ENCODE measurements at places on chromosomes 12 and 14.

DNA sequence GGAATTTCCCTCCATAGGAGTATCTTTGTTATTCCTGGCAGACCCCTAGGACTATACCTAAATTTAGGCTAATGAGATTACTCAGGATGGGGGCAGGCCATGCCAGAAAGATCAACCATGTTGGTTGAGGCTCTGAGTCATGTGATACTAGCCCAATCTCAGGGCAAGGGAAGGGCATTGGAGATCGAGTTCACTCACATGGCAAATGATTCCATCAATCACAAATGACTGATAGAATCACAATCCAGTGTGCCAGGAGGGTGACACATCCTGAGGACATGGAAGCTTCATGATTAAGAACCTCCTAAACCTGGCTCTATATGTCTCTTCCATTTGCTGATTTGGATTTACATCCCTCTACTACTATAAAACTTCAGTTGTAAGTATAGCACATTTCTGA is 182.3 kb downstream of the NTF3 start:
- no peak for DNase-seq

DNA sequence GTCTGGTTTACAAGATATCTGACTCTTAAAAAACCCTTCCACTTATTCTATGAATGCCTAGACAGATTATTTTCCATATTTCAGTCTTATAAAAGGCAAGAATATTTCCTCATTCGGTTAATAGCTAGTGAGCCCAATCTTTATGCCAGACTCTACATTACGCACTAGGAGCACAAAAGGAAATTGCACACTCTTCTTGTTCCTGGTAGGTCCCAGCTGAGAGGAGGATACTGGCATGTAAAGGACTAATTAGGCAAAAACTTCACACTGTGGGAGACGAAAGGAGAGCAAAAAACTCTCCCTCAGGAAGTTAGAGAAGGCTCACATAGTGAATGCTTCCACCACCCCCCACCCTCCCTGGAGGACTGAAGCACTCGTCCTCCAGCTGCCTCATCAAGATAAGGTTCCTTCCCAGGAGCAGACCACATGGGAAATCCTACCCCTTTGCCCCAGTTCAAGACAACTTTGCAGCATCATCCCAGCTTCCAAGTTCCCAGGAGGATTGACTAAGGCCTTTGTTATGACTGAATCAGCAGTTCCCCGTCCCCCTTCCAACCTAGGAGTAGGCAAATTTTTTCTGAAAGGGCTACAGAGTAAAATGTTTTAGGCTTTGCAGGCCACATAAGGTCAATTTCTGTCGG is 14.5 kb downstream of the CAPZA3 start:
- DNase-seq, result no peak

DNA sequence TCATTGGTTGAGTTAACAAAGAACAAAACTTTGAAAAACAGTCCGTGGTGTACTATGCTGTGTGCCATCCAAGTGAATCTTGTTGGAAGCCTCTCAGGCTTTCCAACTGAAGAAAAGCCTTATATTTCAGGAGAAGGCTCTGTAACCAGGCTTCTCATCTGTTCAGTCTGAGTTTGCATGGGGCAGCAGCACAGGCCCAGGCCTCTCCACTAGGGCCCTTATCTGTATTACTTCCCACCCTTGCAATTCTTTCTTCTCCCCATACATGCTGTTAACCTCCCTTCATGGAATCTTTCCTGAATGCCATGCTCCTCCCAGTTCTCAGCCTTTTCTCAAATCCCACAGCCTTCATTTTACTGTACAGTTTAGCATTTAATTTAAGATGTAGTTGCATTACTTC is 28.3 kb downstream of the FRMD6 start:
- DNase-seq, result no peak

DNA sequence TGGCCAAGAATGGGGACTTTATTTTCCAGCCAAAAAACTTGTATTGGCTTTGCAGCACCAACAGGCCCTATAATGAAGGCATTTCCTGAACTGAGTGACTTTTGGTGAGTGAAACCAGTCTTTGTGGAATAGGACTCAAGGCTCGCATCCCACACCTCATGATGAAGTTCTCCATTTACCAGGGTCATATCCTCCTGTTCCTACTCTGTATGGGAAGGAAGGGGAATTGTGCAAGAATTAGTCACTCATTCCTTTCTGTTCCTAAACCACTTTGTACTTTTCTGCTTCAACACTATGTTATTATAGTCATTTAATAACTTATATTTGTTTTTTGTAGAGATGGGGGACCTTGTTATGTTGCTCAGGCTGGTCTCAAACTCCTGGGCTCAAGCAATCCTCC is 2.3 kb upstream of the SPATS2 start:
- DNase-seq, result peak; percentile 83

- no peak for DNase-seq
Observed at GRCh38 chr14:37019488-37019887, 152.9 kb downstream of the SLC25A21 start.

- DNase-seq, result peak; percentile 50
Observed at GRCh38 chr14:22314183-22314820, 274.7 kb downstream of the DAD1 start.

DNA sequence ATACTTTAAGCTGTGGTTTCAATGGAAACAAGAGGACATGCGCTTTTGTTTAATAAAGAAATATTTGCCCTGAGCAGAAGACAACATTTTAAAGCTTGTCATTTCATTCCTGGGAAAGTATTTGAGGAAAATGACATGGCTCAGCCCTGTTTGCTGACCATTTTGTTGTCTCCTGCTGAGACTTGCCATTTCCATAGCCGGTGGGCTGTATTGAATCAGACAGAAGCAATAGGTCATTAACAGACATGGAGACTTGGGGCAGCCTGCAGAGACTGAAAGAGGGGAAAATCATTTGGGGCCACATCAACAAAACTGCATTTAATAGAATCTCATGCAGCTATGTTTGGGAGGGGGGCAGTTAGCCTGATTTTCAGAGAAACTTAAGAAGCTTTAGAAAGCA is 443.0 kb downstream of the NPAS3 start:
- no peak for DNase-seq

DNA sequence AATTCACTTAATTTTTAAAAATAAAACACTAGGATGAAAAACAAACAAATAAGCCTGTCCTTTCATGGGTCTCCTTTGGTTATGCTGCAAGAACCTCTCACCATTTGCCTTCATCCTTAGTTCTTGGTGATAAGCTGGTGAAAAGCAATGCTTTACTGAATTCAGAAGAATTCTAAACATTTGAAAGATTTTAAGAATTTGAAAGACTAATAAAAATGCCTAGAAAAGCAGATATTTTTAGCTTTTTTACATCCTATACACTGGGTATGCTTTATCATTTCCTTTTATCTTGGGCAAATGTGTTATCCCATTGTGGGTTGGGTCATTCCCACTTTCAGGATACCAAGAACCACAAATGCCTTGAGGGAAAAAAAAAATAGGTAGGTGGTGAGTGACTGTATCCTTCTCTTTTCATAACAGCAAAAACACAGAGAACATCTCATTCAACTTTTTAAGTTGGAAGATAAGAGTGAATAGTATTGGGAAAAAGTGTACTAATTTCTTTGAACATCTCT is 197.1 kb upstream of the ABCD2 start:
- no peak for DNase-seq

DNA sequence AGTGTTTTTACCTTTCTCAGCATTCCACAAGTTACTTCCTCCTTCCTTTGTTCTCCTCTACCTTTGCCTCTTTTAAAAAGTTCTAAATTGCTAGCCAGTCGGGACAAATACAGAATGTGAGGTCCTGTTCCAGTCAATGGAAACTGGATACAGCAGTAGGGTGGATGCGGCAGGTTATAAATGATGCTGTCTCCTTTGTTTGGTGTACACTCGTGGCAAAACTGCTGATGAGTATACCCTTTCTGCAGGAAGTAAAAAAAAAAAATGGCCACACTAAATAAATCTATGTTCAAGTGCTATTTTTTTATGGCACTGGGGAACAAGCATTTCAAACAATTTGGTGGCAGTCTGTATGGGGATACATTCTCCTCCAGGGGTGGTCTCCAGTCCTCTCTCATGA is 27.5 kb downstream of the KLRK1 start:
- no peak for DNase-seq

- DNase-seq, result no peak
Observed at GRCh38 chr12:103881261-103881660, 40.2 kb upstream of the NT5DC3 start.

GRCh38 chr12:459430-460258 is at the start of gene B4GALNT3:
Gene B4GALNT3, plus strand, starts transcription at chr12:459939. Its CDS starts 438 bp downstream, at chr12:460377.
- no peak for DNase-seq

DNA sequence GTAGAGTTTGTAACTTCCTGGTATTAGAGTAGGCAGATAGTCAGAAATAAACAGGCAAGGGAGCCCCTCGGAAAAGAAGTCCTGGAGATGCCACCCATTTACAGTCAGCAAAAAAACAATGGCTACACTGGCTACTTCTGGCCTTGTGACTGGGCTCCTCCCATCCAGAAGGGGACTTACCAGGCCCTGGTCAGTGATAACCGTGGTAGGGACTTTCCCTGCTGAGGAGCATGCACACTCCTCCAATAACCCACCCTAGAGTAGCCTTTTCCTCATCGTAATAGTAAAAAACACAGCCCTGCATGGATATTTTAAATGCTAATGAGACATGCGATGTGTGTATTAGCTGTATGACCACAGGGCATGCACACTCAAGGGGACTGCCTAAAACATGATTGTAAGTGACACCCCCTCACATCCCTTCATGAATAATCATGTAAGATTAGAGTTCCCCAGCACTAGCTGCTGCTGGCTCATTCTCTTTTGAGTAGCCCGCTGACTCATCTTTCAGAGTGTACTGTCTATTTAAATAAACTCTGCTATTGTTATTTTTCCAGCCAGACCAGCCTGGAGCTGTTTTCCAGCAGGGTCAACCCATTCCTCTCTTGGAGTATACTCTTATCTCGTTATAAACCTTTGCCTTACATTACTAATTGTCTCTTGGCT is 413.8 kb upstream of the TMTC1 start:
- DNase-seq, result no peak

DNA sequence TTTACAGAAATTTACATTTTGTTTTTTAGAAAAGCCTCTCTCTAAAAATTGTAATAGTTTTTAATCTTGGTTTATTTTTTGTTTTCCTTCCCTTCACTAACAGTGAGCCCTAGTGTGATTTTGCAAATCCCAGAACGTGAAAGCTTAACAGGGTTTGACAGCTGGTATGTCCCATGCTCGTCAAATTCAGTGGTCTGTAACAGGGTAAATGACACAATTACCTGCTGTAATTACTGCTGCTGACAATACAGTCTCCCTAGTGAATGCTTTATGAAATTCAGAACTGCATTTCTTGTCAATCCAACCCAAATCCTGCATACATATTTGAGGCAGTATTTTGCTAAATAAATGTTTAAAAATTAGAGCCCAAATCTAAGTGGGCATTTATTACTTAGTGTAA is 249.2 kb downstream of the NELL2 start:
- no peak for DNase-seq

GRCh38 chr12:106128585-106129328 is 10.0 kb downstream of the NUAK1 start:
- DNase-seq, result no peak

GRCh38 chr12:75722714-75723200 is 211.3 kb upstream of the KRR1 start:
- DNase-seq, result peak; percentile 11

- DNase-seq, result no peak
Observed at GRCh38 chr12:115570069-115570777, 707.3 kb downstream of the MED13L start.

GRCh38 chr14:60242429-60242828 is 6.6 kb upstream of the PPM1A start:
- peak; percentile 59 for DNase-seq

DNA sequence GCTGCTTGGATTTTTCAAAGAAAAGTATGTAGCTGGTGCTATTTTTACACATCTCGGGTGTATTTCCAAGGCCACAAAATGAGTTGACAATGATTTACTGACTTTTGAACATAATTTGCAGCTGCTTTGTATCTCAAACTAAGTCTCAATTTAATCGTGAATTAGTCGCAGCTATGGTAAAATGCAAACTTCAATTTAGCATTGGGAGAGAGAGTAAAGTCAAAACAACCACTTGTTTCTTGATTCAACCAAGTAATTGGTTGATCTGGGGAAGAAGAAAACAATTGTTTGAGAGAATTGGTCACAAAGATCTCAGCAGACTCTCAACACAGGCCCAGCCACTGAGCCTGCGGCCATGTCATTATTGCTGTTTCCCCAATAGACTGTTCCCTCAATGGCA is 75.0 kb upstream of the DYRK2 start:
- no peak for DNase-seq

DNA sequence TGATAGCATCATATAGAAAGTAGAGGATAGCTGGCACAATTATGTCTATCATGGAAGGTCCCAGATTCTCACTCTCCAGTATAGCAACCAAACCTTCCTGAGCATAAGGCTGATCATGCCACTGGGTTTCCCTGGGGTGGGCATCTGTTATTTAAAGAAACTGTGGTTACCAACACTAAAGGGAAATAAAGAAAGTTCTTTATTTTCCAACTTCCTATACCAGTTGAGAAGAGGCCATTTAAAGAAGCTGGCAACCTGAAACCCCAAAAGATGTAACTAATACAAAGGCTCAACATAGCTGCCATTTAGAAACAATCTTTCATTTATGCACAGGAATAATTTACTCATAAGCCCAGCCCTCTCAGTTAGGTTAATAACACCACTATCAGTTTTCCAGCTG is 3.1 kb downstream of the BCAT1 start:
- DNase-seq, result no peak

DNA sequence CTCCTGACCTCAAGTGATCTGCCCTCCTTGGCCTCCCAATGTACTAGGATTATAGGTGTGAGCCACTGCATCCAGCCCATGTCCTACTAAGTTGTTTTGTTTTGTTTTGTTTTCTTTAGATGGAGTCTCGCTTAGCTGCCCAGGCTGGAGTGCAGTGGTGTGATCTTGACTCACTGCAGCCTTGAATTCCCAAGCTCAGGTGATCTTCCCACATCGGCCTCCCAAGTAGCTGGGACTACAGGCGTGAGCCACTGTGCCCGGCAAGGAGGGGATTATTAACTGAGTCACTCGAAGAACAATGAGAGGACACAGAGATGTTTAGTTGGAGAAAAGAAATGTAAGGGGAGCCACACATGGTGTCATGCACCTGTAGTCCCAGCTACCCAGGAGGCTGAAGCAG is 18.0 kb upstream of the ERBB3 start:
- no peak for DNase-seq

GRCh38 chr14:92463141-92463540 is 50.4 kb upstream of the RIN3 start:
- DNase-seq, result no peak

- DNase-seq, result no peak
Observed at GRCh38 chr12:127005406-127005805, 1261.6 kb upstream of the TMEM132C start.

DNA sequence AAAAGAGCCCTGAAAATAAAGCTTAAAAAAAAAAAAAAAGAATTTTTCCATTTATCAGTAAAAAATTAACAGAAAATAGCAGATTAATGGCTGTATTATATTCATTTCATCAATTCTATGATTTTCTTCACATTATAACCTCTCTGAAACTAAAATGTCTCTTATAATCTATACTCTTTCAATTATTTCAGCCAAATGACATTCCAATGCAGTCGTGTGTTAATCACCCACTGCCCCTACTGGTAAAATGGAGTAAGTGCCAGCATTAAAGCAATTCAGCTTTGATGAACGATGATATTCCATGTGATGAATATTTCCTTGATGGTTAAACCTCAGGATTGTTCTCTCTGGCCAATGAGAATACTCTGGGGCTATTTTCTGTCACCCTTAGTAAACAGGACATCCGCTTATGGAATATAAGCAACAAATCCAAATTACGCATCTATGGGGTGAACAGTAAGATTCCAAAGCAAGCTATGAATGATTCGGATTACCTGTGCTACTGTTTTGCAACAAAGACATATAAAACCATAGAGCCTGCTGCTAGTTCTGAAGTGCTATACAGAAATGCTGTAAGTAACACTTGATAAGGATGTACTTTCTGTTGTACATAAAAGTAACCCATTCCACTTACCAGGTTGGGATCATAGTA is 20.3 kb upstream of the SYCP3 start:
- peak; percentile 27 for DNase-seq

All from CD14-positive monocyte (primary cell).